Fibroblast of pulmonary artery (primary cell): ENCODE measurements at places on chromosomes 12 and 14.

DNA sequence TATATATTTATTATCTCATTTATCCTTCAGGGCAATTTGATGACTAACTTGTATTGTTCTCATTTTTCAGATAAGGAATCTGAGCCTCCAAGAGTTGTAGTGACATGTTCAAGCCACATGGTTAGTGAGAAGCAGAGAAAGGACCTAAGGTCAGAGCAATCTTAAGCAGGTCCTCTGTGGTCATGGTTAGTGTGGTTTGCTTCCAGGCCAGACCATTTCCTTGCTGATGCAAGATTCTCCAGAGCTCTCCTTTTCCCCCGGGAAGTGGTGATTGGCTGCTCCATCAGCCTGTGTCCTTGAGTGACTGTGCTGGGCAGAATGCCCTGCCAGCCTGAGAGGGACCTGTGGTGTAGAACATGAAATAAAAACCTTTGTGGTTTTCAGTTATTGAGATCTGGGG, 141.3 kb downstream of the KTN1 start:
- DNase-seq: peak; percentile 96

DNA sequence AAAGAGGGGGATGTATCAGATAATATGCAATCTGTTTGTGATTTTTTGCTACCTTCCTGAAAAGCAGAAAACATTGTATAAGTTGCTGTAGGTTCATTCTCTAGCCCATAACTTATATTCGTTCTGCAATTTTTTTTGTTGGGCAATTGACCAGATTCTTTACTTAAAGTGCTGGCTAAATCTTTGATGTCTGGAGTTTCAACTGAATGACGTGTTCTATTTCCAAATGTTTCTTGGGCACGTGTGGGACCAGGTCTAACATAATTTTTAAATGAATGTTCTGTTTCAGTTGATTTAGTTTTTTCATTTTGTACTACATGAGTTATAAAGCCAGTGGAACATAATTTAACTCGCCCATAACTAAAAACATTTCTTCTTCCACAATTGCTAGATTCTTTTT, 3.8 kb downstream of the MLH3 start:
- DNase-seq: no peak

GRCh38 chr12:26845057-26845666, 12.2 kb upstream of the ITPR2 start:
- DNase-seq: peak; percentile 71

GRCh38 chr12:93507165-93507564, 39.9 kb downstream of the MRPL42 start:
- DNase-seq: no peak

DNA sequence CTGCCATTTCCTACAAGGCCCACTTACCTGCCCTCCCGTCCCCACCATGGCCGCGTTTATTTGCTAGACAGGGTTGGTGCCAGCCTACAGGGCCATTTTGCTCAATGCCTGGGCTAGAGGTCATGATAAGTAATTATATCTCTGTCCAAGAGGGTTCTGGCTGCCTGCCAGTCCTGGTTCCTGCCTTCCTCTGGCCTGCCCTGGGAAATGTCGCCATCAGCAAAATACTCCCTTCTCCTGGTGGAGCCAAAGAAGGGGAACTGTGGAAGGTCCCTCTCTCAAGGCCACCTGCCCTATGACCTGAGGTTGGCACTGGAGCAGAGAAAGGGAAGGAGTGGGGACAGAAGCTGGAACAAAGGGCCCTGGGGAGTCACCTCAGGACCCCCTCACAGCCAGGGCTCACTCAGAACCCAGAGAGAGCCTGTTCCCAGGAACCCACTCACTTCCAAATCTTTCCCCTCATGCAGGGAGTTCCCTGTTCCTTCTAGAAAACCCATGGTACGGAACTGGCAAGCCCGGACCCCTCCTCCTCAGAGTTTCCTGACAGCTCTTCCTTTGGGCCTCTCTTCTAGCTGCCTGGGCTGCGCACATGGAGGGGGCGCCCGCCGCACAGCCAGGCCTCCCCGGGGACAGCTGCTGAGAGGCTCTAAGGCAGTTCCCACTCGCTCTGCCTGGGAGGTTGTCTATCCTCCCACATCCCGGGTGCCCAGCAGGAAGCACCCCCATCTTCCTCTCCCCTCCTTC, 280.5 kb downstream of the DPF3 start:
- peak; percentile 57 for DNase-seq

DNA sequence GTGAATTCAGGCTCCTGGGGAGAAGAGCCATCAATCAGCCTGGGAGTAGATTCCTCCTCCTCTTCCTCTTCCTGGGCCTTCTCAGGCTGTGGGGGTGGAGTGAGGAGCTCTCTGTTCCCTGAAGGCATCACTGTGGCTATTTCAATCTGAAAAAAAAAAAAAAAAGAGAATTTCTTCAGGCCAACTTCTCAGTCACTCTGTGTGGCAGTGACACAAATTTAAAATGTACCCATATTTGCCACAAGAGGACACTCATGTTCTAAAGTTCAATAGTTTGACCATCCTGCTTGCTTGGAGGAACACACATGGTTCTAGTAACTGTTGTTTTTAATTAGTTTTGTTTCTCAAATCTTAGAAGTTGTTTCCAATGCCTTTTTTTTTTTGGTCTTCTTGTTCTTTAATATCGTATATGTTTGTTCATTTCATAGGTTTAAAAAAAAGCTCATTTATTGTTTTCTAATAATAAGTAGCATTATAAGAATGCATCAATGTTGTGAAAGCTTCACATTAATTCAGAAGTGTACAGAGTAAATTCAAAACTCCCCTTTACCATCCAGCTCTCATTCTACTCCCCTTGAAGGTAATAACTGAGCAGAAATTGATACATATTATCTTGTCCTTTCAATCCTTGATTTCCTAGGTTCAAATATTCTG, 23.3 kb upstream of the CCER1 start:
- DNase-seq: peak; percentile 86

- no peak for DNase-seq
Observed at GRCh38 chr14:94906991-94907587, 137.2 kb upstream of the GSC start.

- no peak for DNase-seq
Observed at GRCh38 chr14:21352587-21352986, 31.2 kb downstream of the SUPT16H start.

- DNase-seq: no peak
Observed at GRCh38 chr12:57330992-57331391, 80.0 kb upstream of the STAC3 start.

- DNase-seq: no peak
Observed at GRCh38 chr14:21055432-21056117, 2.0 kb upstream of the RNASE8 start.

GRCh38 chr12:131056626-131057025, 102.9 kb downstream of the ADGRD1 start:
- DNase-seq: no peak

DNA sequence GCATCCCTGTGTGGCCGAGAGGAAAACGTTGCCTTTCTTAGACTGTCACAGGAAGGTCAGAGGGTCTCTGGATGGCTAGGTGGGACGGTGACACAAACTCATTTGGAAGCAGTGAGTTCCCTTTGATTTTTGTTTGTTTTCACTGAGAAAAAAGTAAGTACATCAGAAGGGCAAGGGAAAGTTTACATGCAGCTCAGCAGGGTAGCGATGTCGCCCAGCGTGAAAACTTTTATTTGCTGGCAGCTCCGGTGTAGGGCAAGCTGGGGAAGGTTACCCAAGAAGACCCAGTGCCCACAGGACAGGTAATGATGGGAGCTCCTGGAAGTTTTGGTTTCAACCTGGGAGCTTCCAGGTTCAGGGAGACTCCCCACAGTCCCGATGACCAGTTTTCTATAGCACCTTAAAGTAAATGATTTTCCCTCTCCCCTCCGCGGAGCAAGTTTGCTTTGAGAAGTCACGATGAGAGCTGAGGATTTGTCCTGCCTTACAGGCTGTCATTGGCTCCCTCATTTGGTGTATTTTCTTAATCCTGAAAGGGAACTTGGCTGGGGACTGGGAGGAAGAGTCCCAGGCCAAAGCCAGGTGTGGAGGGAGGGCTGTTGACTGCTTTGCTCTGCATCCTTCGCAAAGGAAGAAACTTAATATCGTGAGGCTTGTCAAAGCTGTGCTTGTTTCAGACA, 64.7 kb upstream of the ESRRB start:
- DNase-seq: no peak

- no peak for DNase-seq
Observed at GRCh38 chr14:90348270-90348669, 16.5 kb upstream of the NRDE2 start.

- no peak for DNase-seq
Observed at GRCh38 chr14:54633076-54633475, 66.1 kb downstream of the SAMD4A start.

DNA sequence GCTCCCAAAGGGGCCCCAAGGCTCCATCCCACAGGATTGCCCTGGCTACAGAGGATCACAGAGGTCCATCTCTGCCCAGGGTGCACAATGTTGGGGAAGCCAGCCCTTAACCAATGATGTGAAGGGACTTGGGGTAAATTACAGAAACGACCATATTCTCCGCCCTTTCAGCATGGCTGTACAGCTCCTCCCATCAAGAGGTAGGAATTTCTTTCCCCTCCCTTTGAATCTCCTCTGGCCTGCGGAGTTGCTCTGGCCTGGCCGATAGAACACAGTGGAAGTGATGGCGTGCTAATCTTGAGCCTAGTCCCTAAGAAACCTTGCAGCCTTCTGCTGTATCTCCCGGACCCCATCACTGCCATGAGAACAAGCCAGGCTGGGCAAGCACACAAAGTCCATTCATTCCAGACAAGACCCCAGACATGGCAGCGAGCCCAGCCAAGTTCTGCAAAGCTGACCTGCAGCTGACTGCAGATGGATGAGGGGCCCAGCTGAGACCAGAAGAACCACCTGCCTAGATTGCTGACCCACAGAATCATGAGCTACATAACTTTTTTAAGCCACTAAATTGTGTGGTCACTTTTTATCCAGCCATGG, 6.9 kb upstream of the IFI27 start:
- DNase-seq: no peak

DNA sequence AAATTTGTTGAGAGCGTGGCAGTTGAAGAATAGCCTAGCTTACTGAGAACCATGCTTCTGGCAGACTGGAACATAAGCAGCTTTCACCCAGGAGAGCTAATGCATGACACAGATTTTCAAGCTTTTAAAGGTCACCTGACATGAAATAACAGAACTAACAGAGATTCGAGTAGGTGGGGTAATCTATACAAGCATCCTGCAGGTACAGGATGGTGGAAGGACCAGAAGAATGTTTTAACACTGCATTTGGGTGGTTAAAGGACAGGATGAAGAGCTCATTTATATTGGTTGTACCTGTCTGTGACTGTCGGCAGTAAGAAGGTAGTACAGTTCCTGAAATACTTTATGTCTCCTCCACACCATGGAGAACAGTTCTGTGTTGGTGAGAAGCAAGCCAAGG, 8.9 kb downstream of the PELI2 start:
- no peak for DNase-seq

DNA sequence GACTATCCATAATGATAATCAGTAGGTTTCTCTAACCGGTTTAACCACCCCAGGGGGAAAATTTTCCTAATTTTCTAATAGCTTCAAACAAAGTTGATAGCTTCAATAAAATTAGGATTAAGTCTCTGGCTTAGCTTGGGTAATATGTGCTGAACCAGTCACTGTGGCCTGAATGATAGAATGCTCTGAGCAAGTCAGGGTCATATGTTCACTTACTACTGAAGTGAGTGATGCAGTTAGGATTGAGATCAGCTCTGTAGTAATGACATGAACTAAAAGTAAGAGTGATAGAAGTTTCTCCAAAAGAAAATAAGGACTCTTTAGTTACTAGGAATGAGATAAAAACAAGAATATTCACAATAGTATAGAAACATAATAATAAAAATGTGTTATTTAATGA, 32.6 kb downstream of the ETNK1 start:
- DNase-seq: peak; percentile 14

GRCh38 chr14:93538413-93538812, 107.7 kb downstream of the UNC79 start:
- peak; percentile 2 for DNase-seq

GRCh38 chr14:68652433-68652690, 140.5 kb downstream of the ZFP36L1 start:
- DNase-seq: no peak

- DNase-seq: no peak
Observed at GRCh38 chr12:109219938-109220337, 89.1 kb downstream of the FOXN4 start.

DNA sequence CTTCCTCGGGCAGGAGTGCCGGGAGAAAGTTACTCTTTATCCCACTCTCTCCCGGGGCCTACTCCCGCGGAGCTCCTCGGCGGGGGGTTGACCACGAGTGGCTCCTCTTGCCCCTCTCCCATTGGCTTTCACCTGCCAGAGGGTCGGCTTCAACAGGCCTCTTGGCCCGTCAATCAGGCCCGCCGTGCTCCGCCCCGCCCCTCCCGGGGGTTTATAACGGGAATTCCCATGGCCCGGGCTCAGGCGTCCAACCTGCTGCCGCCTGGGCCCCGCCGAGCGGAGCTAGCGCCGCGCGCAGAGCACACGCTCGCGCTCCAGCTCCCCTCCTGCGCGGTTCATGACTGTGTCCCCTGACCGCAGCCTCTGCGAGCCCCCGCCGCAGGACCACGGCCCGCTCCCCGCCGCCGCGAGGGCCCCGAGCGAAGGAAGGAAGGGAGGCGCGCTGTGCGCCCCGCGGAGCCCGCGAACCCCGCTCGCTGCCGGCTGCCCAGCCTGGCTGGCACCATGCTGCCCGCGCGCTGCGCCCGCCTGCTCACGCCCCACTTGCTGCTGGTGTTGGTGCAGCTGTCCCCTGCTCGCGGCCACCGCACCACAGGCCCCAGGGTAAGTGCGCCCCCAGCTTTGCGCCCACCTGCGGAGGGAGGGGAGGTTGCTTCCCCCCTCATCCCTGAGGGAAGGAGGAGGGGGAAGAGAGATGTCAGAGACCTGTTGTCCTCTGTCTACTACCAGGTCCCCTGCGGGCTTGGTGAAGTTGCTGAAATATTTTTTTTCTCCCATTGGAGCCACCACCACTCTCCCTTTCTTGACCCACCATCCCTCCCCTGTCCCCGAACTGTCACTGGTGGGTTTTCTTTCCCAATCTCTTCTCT, at the start of gene SMOC1:
Gene SMOC1 (plus strand): TSS at position 242 of the 869 bp plus-strand sequence. CDS start 263 bp downstream, at position 505.
- DNase-seq: peak; percentile 14

DNA sequence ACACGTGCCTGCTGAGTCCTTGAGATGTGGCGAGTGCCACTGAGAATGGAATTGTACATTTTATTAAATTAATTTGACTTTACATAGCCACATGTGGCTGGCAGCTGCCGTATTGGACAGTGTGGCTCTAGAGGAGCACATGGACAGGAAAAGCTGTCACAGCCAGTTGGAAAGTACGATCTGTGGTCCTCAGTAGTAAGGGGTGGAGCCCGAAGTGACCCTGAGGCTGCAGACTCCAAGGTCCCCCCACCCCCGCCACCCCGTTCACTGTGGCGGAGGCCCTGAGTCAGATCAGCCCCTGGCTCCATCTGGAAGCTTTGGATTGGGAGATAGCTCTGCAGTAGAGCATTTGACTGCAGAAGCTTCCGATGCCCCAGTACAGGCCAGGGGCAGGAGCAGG, 25.8 kb upstream of the BEGAIN start:
- no peak for DNase-seq

DNA sequence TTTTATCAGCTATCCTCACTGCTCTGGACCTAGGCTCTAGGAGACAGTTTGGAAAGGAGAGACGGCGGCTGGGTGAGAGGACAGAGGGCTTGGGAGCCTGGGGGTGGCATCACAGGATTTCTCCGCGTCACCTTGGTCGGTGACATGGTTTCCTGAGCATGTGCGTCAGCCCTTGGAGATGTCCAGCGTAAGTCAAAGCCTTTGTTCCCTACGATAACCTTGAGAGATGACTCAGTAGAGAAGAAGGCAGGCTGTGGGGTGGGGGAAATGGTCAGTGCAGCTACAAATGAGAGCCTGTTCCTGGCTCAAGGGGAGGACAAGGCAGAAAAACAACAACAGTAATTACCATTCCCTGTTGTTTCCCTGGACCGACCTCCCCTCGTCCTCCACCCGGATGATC, 90.2 kb upstream of the TBX3 start:
- peak; percentile 94 for DNase-seq
